ENCODE measurements at places on chromosomes 4 and X. TPM values are rescaled to one million over a fixed set of nuclear protein-coding genes. Genes with fewer than 3 reads are reported as not detected.

- H3K4me3 ChIP-seq = no peak overlapping the region
- DNase-seq = no peak
- H3K36me3 ChIP-seq = no peaks in the 10 kb centered on the region
Observed at GRCh38 chrX:11566173-11566572, 99.5 kb downstream of the ARHGAP6 start.

The SRPK3 gene
- not detected for polyA plus RNA-seq

The CT45A1 gene
- not detected for polyA plus RNA-seq

The FREM3 gene
- polyA plus RNA-seq = not detected

The XAGE1A gene
- not detected for polyA plus RNA-seq

DNA sequence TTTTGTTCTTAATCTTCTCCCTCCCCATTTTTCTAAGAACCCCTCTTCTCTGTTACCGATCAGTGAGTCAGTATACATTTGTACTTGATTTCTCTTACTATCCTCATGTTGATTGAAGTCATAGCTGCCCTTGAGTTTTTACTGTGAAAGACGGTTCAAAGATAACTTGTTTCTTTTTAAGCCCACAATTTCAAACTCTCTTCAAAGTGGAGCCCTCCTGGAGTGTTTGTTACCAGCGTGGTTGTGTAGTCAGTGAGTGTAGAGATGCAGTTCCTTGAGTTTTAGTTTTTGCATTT lies 7.9 kb downstream of the PPP1R3F start:
- DNase-seq = no peak
- H3K4me3 ChIP-seq = no peak overlapping the region
- peaks cover 9% of the 10 kb centered on the region for H3K4me1 ChIP-seq
- no peaks in the 10 kb centered on the region for H3K36me3 ChIP-seq

The DACH2 gene
- 0.06 TPM for polyA plus RNA-seq

- H3K27ac ChIP-seq = no peak overlapping the region
- no peak for DNase-seq
- no peak overlapping the region for H3K4me3 ChIP-seq
- H3K27me3 ChIP-seq = no peaks in the 10 kb centered on the region
Observed at GRCh38 chr4:115249808-115250207, 136.4 kb upstream of the NDST4 start.

DNA sequence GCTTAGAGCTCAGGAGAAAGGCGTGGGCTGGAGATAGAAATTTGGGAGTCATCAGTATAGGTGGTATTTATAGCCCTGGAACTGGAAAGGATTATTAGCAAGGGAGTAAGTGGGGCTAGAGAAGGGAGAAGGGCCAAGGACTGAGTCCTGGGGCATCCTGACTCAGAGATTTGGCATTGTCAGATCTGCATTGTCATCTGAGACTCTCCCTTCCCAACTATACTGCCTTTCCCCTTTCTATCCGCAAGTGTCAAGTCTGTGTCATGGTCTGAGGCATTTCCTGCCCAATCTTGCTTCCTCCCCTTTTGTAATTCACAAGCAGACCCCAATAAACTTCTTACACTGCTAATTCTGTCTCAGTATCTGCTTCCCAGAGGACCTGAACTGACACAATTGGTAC lies 24.4 kb upstream of the SLC25A43 start:
- no peaks in the 10 kb centered on the region for H3K27me3 ChIP-seq
- H3K4me1 ChIP-seq = no peaks in the 10 kb centered on the region
- no peak for DNase-seq
- no peaks in the 10 kb centered on the region for H3K36me3 ChIP-seq

GRCh38 chr4:17246656-17247055 lies 265.2 kb downstream of the QDPR start:
- H3K27ac ChIP-seq = no peak overlapping the region
- H3K36me3 ChIP-seq = no peaks in the 10 kb centered on the region
- no peak for DNase-seq
- no peak overlapping the region for H3K4me3 ChIP-seq

DNA sequence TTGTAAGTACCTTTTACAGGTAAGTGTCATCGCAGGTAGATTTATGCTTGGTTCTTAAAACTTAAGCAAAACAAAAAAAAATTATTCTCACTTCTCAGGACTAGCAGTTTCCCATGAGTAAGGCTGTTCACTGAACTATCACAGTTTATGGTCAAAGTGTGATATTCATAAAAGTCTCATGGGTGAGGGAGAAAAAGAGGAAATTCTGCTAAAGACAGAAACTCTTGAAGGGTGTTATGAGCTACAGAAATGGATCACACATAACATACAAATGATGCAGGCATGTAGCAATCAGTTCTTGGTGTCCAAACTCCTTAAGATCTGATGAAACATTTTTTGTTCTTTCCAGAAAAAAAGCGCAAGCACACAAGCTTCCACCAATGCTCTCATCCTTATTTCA lies 8.5 kb downstream of the RAB9A start:
- peaks cover 66% of the 10 kb centered on the region for H3K4me1 ChIP-seq
- H3K4me3 ChIP-seq = peak overlapping the region; percentile 6
- no peaks in the 10 kb centered on the region for H3K36me3 ChIP-seq
- peak overlapping the region; percentile 52 for H3K27ac ChIP-seq

DNA sequence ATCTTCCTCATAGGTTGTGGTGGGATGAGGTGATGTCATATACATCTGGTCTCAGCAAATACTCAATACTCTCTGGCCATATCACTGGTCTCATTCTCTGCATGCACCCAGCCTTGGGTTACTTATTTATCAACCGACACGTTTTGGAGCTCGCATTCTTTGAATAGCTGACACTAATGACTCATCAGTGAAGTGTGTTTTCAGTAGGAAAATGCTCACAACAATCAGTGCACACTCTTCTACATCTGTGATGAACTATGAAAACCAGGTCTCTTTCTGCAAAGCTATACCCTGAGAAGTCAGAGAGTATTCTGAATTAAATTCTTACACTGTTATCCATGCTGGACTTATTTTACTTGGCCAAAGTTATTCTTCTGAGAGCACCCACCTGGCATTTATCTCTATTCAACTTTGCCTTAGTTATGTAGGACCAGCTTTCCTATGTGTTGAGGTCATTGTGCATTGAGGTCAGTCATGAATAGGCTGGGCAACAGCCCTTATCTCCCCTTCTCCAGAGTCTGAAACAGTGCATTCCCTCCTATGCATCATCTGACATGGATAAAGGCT lies 58.7 kb upstream of the DHX15 start:
- H3K27me3 ChIP-seq = peaks cover 4% of the 10 kb centered on the region
- H3K36me3 ChIP-seq = no peaks in the 10 kb centered on the region
- DNase-seq = no peak
- H3K27ac ChIP-seq = no peak overlapping the region
- H3K4me3 ChIP-seq = no peak overlapping the region
- H3K4me1 ChIP-seq = no peaks in the 10 kb centered on the region

The CMC4 gene
- polyA plus RNA-seq = 10.1 TPM

The TRAM1L1 gene
- polyA plus RNA-seq = not detected

GRCh38 chr4:88178626-88179231 lies 20.3 kb upstream of the ABCG2 start:
- H3K27ac ChIP-seq = no peak overlapping the region
- no peaks in the 10 kb centered on the region for H3K27me3 ChIP-seq
- H3K4me3 ChIP-seq = no peak overlapping the region

DNA sequence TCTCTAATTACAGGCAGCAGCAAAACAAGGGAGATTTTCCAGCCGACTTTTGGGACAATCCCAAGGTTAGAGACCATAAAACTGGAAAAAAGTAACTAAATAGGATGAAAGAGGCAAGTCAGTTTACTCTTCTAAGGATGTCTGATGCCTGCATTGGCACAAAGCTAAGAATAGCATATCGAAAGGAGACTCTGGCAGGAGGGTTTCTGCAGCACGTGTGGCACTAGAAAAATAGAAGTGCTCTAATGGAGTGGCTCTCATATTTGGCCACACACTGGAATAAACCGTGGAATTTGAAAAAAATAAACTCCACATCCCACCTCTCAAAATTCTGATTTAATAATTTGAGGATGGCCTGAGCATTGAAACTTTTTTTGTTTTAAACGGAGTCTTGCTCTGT lies 77.2 kb upstream of the ARSJ start:
- DNase-seq = no peak
- H3K27ac ChIP-seq = no peak overlapping the region
- H3K36me3 ChIP-seq = no peaks in the 10 kb centered on the region
- H3K27me3 ChIP-seq = no peaks in the 10 kb centered on the region
- no peak overlapping the region for H3K4me3 ChIP-seq

The MAGEB17 gene
- not detected for polyA plus RNA-seq

DNA sequence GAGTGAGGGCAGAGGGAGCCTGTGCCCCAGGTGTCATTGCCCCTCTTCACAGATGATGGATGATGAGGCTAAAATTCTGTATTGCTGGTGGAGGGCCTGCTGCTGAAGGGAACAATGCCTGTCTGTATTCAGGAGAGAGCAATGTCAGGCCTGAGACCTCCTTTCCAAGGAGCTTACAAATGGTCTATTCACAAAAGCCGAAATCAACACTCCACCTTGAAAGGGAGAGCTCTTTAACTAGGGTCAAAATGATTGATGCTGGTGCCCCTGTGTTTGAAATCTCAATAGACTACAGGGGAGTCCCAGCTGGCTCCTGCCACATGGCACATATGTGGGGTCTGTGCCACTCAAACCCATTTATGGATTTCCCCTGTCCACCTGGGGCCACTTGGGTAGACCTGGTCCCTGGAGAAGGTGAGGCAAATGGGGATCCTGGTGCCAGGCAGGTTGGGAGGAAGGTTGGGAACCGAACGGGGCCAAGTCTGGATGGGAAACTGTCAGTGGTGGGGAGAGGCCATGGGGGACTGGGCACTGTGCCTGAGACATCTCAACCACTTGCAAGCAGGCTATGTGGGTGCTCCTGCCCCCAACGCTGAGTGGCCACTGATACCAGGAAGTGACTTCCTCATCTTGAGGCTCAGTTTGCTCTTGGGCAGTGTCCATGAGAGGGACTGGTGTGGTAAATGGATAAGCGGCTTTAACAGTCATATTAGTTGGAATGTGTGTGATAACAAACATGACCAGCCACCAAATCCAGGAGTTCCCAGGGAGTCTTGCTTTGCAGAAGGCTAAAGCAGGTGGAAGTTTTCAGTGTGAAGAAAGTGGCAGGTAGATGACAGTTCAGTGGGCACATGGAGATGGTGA lies 223.8 kb upstream of the PSAPL1 start:
- H3K27ac ChIP-seq = no peak overlapping the region
- DNase-seq = no peak
- no peaks in the 10 kb centered on the region for H3K27me3 ChIP-seq
- no peak overlapping the region for H3K4me3 ChIP-seq
- no peaks in the 10 kb centered on the region for H3K4me1 ChIP-seq
- no peaks in the 10 kb centered on the region for H3K36me3 ChIP-seq

- H3K4me3 ChIP-seq = no peak overlapping the region
- H3K4me1 ChIP-seq = no peaks in the 10 kb centered on the region
- no peak for DNase-seq
- no peak overlapping the region for H3K27ac ChIP-seq
Observed at GRCh38 chrX:1012678-1013300, 199.7 kb downstream of the CRLF2 start.

GRCh38 chr4:118221227-118221800 lies 131.5 kb downstream of the PRSS12 start:
- H3K36me3 ChIP-seq = no peaks in the 10 kb centered on the region
- no peaks in the 10 kb centered on the region for H3K4me1 ChIP-seq
- no peak for DNase-seq
- no peak overlapping the region for H3K4me3 ChIP-seq

DNA sequence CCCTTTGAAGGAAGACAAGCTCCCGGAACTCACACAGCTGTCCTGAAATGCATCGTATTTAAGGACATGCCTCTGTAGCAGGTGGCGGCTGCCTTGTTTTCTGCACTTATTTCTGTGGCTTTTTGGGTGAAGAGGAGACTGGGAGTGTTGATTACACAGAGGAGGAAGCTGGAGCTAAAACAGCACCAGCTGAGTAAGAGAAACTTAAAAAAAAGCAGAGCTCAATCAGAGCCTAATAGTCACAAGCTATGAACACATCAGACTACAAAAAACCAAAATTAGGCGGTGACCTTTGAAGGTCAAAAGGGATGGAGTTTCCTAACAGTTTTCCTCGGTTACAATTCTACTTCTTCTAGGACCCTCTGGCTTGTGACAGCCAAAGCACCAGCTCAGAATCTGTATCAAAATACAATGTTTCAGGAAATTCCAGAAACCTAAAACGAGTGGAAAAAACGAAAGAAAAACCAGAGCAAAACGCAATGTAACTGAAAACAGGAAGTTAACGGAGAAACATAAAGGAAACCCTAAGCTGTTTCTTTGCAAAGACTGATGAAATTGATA lies 13.5 kb downstream of the PRKX start:
- no peaks in the 10 kb centered on the region for H3K27me3 ChIP-seq
- peaks cover 28% of the 10 kb centered on the region for H3K4me1 ChIP-seq
- no peaks in the 10 kb centered on the region for H3K36me3 ChIP-seq
- peak; percentile 44 for DNase-seq

Measured in B cell (primary cell).